SK-N-SH (cell line): ENCODE measurements at places on chromosomes 7 and 10.

DNA sequence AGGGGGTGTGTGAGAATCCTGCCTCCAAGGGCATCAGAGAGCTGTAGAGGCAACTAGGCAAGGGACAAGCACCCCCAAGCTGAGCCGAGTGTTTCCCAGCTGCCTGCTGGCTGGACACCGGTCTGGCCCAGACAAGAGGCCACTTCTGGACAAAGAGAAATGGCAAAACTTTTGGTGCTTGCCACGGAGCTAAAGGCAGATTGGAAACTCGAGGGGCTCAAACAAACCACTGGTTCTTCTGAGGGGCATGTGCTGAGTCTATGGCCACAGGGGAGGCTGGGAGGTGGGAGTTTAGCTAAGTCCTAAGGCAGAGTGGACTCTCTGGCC, 66.5 kb upstream of the INPP5A start:
- H3K4me3 ChIP-seq, result no peak overlapping the region
- no peak overlapping the region for H3K27ac ChIP-seq
- no peaks in the 10 kb centered on the region for H3K27me3 ChIP-seq
- H3K36me3 ChIP-seq, result no peaks in the 10 kb centered on the region
- no peak for DNase-seq

DNA sequence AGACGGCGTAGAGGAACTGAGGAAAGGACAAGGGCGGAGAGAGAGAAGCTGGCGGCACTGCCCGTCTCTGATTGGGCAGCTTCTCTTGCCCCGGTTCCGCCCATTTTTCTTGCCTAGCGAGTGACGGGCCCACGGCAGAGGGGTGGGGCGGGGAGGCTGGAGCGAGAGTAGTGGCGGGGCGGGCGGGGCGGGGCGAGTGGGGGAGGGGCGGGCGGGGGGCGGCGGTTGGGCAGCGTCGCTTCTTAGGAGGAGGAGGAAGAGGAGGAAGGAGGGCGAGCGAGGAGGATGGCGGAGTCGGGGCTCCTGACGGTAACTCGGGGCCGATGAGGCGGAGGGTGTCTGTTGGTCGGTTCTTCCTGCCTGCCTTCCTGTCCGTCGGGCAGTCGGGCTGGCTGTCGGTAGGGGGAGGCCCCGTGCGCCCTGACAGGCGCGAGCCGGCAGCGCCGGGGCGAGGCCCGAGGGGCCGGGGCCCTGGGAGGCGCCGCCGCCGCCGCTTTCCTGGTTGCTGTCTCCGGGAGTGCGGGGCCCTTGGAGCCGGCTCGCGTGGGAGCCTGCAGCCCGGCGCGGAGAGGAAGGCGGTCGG, at the start of gene SHOC2:
TSS of gene SHOC2 (plus strand) at position 256 of the 583 bp plus-strand sequence. CDS start 44,755 bp downstream, outside the sequence.
- no peaks in the 10 kb centered on the region for H3K27me3 ChIP-seq
- DNase-seq, result peak; percentile 93
- peaks cover 23% of the 10 kb centered on the region; the same call in 1 of the 2 replicates for H3K4me1 ChIP-seq
- peak within 1 kb of the TSS; percentile 92 for H3K4me3 ChIP-seq

GRCh38 chr7:12741951-12742575, 54.6 kb downstream of the ARL4A start:
- no peaks in the 10 kb centered on the region for H3K4me1 ChIP-seq
- H3K36me3 ChIP-seq, result no peaks in the 10 kb centered on the region
- no peaks in the 10 kb centered on the region for H3K27me3 ChIP-seq
- no peak for DNase-seq
- H3K27ac ChIP-seq, result no peak overlapping the region
- no peak overlapping the region for H3K4me3 ChIP-seq

DNA sequence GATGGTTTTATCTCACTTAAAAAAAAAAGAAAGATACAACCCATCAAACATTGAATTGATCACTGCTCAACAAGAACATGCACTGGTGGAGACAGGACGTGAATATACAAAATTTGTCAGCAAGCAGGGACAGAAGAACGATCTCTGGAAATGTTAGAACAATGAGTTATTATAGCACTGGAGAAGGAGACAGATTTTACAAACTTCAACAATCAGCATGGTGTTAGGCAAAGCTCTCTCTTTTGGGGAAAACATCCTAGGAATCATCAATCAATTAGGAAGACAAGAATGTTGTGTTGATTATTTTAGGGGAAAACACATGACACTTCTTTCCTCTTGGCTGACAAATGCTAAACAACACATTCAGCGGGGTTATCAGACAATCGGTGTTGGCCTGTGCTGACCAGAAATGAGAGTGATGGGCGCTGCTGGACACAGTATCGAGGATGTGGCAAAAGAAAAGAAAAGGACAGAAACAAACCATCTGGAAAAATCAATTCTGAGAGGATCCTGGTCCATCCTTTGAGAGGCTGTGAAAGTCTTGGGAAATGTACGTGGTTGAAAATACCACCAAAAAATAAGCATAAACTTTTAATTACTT, 103.9 kb downstream of the RAPGEF5 start:
- H3K36me3 ChIP-seq, result no peaks in the 10 kb centered on the region
- no peak for DNase-seq
- no peaks in the 10 kb centered on the region for H3K4me1 ChIP-seq

DNA sequence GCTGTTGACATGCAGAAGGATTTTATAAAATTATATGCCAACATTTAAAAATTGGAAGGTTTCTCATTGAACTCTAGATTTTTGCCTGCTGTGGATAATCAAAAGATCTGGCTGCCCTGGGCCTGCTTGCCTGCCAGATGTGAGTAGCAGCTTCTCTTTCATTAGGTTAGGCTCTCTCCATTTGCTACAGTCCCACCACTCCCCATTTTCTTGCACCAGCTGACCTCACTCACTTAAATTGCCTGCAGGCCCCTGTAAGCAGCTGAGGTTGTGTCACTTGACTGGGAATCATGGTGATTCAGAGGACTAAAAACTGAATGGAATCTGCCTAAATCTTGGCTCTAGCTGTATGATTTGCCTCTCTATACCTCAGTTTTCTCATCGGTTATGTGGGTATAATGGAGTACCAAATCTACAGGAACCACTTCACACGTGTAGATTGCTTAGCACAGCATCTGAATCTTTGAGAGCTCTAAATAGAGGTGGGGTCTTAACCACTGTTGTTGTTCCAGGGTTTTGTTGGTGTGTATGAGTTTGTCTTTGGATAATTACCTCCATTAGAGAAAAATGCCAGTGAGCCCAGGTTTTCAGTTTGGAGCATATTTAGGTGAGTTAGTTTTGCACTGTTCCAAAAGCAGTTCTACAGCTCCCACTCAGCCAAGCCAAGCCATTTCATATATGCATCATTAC, 18.6 kb upstream of the RAPGEF5 start:
- no peaks in the 10 kb centered on the region for H3K36me3 ChIP-seq
- H3K4me3 ChIP-seq, result no peak overlapping the region
- H3K4me1 ChIP-seq, result peaks cover 26% of the 10 kb centered on the region
- DNase-seq, result peak; percentile 54
- H3K27me3 ChIP-seq, result no peaks in the 10 kb centered on the region
